GM04503 (cell line): ENCODE measurements at places on chromosomes 6 and 20.

- no peak for DNase-seq
These were observed 153.7 kb upstream of the RIPOR2 start for GRCh38 chr6:25089442-25089841.

- no peak for DNase-seq
These were observed 2.2 kb downstream of the ANKS1A start for GRCh38 chr6:34891296-34891695.

GRCh38 chr6:131362696-131363095 lies 210.3 kb upstream of the ARG1 start:
- DNase-seq = no peak

- no peak for DNase-seq
These were observed 15.8 kb downstream of the KCNK15 start for GRCh38 chr20:44761423-44761822.

GRCh38 chr20:44017905-44018258 lies 103.2 kb downstream of the TOX2 start:
- DNase-seq = no peak

DNA sequence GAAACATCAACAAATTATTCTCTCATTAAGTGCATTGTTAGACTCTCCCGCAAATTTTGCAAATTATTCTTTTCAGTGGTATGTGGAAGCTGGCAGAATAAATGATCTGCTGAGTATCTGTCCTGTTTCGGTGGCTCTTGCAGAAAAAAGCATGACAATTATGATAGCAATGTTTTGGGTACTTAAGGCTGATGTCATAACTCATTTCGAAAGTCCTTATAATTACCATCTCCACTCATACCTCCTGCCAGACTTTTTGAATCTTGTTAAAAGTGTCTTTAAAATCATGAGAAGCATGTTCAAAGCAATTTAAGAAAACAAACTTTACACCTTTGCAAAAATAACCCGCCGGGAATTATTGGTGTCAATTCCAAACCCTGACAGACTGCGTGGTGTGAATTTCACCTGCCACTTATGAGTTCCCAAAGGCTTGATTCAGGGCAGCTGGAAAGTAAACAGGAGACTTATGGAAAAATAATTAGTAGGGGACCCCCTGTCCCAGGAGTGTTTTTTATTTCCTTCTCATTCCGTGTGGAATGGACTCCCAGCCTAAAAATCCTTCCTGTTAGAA lies 87.6 kb upstream of the E2F3 start:
- DNase-seq = no peak

- no peak for DNase-seq
These were observed 85.3 kb upstream of the LY86 start for GRCh38 chr6:6503191-6503590.

GRCh38 chr20:824490-824889 lies 9.0 kb upstream of the FAM110A start:
- DNase-seq = no peak

- DNase-seq = no peak
These were observed 6.1 kb downstream of the SIRPG start for GRCh38 chr20:1651268-1652058.

- no peak for DNase-seq
These were observed 194.2 kb upstream of the PHACTR1 start for GRCh38 chr6:12522347-12522746.

- DNase-seq = no peak
These were observed 47.1 kb upstream of the TMX4 start for GRCh38 chr20:8066662-8067061.

DNA sequence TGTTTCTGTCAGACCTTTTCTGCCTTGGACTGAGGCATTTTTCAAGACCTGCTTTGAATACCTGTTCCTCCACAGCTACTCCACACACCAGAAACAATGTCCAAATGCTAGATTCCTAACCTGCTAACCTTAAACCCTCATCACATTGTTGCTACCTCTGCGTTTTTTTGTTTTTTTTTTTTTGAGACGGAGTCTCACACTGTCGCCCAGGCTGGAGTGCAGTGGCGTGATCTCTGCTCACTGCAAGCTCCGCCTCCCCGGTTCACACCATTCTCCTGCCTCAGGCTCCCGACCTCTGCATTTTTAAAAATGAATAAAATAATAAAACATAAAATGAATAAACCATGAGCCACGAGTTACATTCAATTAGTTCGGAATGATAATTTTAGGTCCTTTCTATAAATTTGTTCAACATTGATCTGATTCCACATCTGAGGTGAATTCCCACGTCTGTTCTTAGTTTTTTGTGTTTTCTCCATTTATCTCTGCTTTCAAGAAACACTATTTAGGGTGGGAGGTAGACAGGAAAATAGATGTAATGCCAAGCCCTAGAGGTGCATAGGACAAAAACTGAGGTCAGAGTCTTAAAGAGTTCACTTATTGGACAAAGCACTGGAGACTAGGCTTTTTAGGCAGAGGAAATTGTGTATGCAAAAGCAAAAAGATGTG lies 1.3 kb downstream of the C6orf89 start:
- DNase-seq = no peak

GRCh38 chr6:154430481-154430919 lies 73.9 kb upstream of the IPCEF1 start:
- DNase-seq = no peak

DNA sequence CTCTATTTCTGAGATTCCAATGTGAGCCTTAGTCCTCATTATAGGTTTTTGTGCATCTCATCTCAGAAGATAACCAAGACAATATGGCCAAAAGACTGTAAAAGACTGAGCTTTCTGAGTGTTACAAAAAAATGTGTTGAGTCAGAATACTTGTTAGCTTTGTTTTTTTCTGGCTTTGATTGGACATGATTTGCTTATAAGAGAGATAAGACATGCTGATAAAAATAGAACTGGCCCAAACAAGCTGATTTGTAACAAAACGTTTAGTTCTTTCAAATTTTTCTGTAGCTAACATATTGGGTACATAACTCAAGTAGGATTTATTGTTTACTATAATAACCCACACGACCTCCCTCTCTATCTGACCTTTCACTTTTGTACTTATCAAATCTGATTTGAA lies 32.9 kb downstream of the FILIP1 start:
- DNase-seq = no peak

DNA sequence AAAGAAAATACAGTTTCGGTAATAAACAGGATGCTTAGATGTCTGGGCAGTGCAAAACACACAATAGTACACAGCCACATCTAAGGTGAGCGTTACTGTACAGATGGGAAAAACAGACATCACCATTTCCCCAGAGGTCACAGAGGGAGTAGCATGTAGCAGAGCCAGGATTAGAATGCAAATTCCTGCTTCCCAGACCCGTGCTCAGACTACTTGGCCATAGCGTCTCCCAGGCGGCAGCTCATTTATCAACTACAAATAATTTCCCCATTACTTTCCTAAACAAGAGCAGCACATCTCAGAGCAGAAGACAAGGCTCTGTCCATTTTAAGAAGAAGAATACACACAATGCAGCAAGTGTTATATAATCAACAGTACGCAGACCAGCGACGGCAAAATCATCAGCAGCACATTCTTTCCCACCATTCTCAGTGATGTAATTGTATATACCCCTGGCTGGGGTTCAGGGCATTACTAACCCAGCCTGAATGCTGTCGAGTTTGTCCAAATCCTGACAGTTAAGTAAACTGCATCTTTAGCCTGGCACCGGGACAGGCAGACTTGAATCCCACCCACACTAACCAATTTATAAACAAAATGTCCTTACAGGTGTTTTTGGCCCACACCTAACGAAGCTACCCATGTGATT lies 61.9 kb downstream of the CNKSR3 start:
- peak; percentile 51 for DNase-seq

DNA sequence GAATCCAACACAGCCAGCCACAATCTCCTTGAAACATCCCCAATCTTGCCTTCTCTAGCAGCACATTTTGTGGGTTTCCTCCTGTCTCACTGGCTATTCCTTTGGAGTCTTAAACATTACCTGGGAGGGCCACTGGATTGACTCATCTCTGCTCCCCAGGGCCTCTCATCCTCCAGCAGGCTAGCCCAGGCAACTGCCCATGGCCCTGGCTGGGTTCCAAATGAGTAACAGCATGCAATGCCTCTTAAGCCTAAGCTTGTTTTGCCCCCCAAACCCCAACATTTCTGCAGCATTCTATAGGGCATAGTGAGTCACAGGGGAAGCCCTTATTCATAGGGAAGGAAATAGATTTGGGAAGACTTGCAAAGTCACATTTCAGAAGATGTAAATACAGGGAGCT lies 204.9 kb downstream of the FOXA2 start:
- DNase-seq = no peak

GRCh38 chr6:104253236-104253635 lies 606.5 kb downstream of the HACE1 start:
- DNase-seq = no peak

GRCh38 chr20:60211618-60212463 lies 253.6 kb downstream of the CDH26 start:
- no peak for DNase-seq

DNA sequence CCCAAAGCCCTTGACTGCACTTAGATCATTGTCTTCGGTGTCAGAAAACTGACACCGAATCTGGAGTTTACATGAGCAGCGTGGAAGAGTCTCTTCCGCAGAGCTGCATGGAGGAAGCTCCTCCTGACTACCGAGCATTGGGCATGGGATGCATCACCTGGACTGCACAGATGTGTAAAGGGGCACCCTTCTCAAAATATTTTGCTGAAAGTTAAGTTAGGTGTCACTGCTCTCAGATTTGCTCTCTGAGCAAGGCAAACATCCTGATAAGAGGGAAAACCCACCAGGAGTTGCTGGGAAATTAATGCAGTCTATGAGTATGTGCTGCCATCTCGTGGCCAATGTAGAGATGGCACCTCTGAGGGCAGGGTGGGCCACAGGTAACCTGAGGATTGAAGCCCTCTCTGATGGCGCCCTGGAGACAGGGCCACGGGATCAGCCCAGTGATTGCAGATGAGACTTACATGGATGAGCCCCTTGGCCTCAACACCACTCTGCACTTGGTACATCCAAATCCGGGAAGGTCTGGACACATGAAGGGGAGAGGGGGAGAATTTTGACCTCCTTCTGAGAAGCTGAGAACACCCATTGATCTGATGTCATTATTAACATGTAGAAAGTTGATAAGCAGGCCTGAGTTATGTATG lies 129.9 kb downstream of the LPA start:
- DNase-seq = no peak

GRCh38 chr20:50455656-50456451 lies 54.3 kb upstream of the PTPN1 start:
- no peak for DNase-seq

- DNase-seq = no peak
These were observed 1.2 kb downstream of the TPD52L1 start for GRCh38 chr6:125154761-125155135.

DNA sequence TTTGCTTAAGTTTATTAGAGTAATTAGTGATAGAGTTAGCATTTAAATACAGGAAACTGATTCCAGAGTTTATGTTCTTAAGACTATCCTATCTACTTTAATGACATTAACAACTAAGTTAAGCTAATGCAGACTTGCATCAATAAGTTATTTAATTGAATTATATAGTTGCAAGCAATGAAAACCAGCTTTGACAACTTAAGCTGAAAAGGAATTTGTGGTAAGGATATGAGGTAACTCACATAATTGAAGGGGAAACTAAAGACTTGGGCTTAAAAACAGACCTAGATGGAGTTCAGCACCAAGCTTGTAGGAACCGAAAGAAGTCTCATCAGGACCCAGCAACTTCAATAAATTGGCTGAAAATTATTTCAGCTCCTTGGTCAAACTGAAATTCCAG lies 222.3 kb downstream of the IBTK start:
- DNase-seq = no peak

DNA sequence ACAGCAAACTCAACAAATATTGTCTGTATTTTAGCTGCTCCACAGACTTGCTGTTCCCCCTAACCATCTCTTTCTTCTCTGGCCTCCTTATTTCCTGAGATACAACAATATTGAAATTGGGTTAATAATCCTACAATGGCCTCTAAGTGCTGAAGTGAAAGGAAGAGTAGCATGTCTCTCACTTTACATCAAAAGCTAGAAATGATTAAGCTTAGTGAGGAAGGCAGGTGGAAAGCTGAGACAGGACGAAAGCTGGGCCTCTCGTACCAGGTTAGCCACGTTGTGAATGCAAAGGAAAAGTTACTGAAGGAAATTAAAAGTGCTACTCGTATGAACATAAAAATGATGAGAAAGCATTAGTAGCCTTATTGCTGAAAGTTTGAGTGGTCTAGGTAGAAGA lies 63.8 kb downstream of the ELOVL5 start:
- no peak for DNase-seq

GRCh38 chr6:5292154-5292553 lies 30.8 kb downstream of the FARS2 start:
- no peak for DNase-seq

DNA sequence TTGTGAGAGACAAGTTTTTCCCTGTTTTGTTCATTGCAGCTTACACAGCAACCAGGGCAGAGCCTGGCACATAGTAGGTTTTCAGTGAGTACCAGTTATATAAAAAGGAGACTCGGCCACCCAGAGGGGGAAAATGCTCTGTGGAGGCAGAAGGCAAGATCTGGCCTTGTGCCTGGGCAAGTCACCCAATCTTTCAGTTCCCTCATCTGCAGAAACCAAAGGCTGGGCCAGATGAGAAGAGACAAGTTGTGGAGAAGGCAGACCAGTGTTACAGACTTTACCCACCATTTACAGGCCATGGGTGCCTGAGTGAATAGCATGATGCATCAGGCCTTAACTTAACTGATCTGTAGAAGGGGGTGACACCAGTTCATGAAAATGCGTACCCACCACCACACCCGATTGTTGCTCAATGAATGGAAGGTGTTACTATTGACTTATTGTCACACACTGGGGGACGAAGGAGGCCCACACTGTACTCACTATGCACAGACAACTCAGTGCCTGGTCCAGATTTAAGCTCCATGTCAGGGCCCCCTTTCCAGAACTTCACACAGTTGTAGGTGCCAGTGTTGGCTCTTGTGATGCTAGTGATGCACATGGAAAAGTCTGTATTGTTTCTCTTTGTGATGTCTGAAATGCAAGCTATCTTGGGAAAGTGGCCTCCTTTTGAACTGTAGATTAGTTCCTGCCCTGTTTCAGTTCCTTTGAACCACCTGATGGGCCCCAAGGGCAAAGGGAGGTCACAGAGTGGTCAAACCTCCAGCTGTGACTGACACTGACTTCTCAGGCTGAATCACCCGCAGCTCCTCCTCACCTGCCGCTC lies 64.3 kb upstream of the SIRPG start:
- no peak for DNase-seq

- DNase-seq = no peak
These were observed 22.2 kb upstream of the PHACTR2 start for GRCh38 chr6:143655541-143655940.

- peak; percentile 95 for DNase-seq
These were observed 96.8 kb downstream of the ARMC2 start for GRCh38 chr6:108944707-108945680.

GRCh38 chr6:12929678-12930077 lies 213.1 kb downstream of the PHACTR1 start:
- DNase-seq = no peak

GRCh38 chr20:53050338-53050737 lies 78.2 kb downstream of the TSHZ2 start:
- no peak for DNase-seq

GRCh38 chr20:11676630-11677287 lies 240.9 kb upstream of the BTBD3 start:
- DNase-seq = peak; percentile 13

GRCh38 chr20:2984956-2985661 lies 58.3 kb upstream of the GNRH2 start:
- DNase-seq = peak; percentile 12
